AG20443 (cell line): ENCODE measurements at places on chromosomes 6 and 20.
A peak's percentile ranks its signal among the peaks of the same experiment; 100 is the strongest.

DNA sequence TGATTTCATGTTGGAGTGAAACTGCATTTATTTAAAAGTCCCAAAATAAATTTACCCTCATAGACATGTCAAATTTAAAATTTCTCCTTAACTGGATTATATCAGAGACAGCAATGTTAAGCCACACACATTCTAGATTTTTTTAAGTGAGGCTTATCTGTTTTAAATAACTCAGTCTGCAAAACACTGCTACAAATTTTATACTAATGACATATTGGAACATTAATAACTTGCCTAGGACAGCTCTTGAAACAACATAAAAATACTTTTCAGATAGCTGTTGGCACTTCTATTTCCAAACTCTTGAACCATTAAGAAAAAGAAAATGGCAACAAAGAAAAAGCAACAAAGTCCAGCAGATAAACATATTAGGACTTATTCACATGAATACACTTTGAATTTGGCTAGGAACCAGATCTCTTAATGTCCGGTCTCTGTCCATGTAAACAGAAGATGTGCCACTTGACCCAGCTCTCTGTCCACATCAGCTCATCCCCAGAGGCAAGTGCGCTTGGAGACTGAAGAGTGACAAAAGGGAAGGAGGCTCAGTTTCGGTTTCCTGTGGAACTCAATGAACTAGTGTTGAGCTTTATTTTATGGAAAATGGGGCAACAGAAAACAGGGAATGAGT lies 219.3 kb upstream of the THBS2 start:
- DNase-seq, result no peak

GRCh38 chr6:170091639-170092579 lies 199.0 kb downstream of the DLL1 start:
- DNase-seq, result no peak

- no peak for DNase-seq
These were observed 1.3 kb downstream of the RGS19 start for GRCh38 chr20:64077876-64078551.

DNA sequence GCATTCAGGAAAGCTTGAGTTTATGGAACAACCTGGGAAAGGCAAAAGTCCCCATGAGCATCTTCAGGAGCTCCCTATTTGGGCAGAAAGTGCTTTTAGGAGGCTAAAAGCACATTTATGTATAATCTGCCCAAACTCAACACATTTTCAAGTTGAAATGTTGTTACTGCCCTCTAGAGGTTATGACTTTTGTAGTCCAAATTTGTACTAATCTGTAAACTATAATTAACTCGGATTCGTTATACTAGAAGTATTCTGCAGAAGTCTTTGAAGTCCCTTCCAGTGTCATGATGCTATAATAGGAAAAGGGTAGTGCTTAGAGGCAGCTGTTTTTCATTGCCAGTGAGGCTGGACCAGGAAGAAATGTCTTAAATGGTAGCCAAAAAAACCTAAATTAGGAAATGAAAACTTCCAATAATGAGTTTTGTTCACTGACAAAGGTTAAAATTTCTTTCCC lies 44.8 kb upstream of the EMILIN3 start:
- DNase-seq, result peak; percentile 53

DNA sequence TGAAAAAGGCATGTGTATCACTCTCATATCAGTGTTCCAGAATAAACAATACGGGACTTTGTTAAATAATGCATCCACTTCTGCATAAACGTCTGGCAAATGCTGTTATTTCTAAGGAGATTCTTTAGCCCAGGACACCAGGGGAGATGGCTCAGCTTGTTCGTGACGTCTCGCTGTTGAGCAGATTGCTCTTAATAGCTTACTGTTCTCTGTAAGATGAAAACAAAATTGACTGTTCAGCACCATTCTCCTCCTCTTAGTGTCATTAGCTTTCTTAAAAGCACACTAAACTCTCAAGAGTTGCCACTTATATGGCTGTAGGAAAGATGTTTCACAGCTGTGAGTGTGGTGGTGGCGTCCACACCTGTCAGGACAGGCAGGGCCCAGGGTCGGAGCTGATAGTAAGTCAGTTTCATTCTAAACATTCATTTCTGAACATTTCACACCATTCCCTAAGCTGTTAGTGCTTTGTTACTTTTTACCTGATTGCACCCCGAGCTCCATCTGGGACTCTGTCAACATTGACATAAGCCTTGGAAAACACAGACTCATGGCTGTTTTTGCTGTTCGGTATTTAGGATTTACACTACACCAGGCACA lies 132.1 kb downstream of the ZDHHC14 start:
- DNase-seq, result no peak

DNA sequence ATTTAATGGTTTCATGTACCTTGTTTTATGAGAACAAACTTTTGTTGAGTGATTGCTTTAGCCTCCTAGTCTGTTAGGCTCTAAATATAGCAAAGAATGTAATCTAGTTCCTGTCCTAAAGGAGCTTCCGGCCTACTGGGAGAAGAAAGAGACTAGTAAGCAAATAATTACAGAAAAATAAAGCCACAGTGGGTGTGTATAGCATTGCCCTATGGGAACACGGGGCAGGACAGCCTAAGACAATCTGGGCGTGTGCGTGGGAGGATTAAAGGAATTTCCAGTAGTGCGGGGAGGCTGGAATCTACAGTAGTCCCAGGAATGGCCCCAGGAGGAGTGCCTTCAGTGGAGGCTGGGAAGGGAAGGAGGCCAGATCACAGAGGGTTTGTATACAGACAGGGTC lies 98.1 kb upstream of the AKAP12 start:
- DNase-seq, result no peak

DNA sequence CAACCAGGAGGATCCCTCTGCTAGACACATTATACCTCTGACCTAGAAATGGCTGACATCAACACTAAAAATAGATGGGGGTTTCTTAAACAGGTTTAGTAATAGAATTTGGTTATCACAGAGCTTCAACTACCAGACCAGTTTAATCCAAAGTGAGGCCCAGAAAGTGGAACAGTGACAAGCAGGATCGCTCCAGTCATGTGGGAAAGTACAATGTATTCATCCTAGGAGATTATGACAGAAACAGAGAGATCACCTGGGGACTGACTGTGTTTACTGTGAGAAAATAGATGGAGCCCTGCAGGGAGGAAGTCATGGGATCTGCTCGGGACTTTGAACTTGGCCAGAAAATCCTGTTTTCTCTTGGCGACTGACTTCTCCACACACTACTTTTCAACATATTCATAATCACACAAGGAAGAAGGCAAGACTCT lies 238.7 kb upstream of the SOX4 start:
- no peak for DNase-seq

DNA sequence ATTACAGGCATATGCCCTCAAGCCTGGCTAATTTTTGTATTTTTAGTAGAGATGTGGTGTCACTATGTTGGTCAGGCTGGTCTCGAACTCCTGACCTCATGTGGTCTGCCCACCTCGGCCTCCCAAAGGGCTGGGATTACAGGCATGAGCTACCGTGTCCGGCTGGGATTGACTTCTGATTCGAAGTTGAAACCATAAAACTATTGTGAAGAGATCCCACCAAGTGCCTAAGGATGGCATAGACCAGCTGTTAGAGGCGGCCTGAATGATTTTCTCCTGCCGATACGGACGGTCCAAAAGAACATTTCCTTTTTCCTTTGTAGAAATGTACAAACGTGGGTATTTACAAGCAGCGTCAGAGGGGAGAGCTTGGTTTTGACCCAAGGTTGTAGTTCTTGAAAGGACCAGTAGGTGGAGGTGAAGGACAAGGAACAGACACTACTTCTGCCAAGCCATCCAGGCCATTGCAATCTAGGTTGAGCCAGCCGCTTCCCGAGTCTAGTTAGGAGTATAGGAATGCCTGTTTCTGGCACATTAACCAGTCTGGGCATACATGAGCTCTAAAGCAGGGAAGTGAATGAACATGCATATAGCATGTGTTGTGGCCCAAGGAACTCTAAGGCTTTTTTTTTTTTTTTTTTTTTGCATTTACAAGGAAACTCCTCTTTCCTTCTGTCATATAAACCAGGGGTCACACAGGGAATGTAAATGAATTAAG lies 29.0 kb downstream of the MOCS3 start:
- DNase-seq, result peak; percentile 83

- DNase-seq, result no peak
These were observed 129.8 kb upstream of the GJE1 start for GRCh38 chr6:142002825-142003405.

GRCh38 chr6:36734486-36735060 lies 36.9 kb downstream of the RAB44 start:
- DNase-seq, result no peak

DNA sequence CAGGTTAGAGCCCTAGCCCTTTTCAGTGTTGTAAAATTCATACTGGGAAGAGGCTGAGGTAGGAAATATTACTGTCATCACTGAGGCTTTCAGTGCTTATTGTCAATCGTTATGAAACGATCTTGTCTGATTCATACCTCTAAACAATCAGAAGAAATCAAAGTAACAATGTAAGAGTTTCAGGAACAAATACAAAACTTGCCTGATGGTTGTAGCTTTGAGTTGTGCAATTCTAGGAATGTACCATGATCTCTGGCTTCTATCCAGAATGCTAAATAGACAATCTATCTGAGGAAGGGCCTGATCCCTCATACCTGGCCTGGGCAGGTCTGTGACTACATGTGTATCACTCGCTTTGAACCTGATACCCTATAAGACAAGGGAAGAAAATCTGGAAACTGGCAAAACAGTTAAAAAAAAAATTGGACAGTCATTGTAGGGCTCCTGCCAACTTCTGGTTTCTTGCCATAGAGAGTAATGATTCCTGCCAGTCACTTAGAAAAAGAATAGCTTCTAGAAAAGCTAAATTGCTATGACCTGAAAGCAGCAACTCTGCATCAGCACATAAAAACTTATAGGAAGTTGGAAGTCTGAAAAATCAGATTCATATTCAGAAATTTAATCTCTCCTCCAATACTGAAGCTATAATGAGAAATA lies 234.7 kb downstream of the BTBD9 start:
- DNase-seq, result no peak

- DNase-seq, result no peak
These were observed 60.9 kb downstream of the EPHA7 start for GRCh38 chr6:93358435-93358834.

- DNase-seq, result peak; percentile 14
These were observed 19.7 kb downstream of the AKIRIN2 start for GRCh38 chr6:87682310-87682709.

DNA sequence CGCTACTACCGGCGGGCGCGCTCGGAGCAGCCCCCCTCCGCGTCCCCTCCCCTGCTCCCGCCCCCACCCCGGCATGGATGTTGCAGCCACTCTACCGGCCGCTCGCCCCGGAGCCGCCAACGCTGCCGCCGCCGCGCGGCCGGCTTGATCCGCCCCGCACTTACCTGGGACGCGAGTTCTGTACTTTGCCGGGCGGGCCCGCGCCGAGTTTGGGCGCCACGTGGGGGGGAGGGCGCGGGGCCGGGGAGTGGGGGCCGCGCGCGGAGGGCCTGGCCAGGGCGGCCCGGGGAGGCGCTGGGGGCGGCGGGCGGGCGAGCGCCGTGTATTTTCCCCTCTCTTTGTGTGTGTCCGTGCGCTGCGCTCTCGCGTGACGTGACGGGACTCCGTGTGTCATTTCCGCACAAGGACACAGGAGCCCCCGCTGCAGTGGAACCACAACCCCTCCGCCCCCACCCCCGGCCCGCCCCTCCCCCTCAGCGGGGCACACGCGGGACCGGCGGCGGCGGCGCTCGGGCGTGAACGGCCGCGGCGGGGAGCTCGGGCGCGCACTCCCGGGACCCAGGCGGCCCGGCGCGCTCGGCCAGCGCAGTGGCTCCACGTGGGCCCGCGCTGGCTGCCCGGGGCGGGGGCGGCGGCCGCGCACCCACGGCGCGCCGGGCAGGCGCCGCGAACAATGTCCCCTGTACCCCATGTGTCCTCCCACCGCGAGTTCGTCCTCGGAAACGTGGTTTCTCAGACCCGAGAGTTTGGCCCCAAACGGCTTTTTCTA lies at the start of gene BEND3:
Gene BEND3, minus strand, starts transcription at position 590 of the 769 bp plus-strand sequence. CDS start 16,230 bp downstream, outside the sequence.
- DNase-seq, result peak; percentile 42

GRCh38 chr6:112879920-112880413 lies 532.8 kb downstream of the RFPL4B start:
- no peak for DNase-seq

- DNase-seq, result no peak
These were observed 117.6 kb upstream of the SLC2A12 start for GRCh38 chr6:134169871-134170486.

DNA sequence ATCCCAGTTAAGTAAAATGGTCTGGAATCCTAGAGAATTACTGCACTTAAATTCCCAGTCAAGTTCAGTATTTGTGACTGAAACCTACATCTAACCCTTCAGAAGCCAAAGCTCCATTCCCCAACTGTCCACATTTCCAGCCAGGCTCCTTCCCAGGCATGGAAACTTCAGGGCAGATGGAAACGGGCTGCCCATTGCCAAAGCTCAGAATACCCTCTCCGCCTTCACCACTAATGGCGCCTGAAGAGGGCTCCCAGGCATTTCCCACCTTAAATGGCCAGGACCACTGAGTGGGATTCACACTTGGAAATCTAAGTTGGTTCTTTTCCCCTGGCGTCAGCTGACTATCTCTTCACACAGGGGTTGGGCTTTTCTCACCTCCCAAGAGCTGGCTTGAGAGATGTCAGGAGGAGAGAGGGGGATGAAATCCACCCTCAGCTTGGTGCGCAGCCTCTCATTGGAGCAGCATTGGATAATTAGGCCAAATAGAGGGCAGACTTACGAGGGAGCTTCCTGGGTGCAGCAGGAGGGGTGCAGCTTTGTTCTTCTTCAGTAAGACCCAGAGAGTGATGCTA lies 82.9 kb downstream of the ANKRD60 start:
- DNase-seq, result no peak

DNA sequence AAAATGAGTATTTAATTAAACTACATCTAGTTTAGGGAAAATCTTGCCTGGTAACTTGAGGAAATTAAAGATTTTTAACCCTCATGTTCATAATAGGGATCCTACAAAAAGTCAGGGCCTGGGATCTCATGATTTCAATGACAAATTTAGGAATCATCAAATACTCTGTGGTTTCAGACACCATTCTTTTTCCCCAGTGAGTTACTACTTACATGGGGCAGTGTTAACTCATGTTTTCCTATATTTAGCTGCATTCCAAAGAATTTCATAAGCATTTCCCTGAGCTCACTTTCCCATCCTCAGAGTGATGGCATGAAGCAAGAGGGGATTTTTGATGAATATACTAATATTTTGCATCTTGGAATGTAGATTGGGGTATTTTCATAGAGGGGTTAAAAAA lies 321.7 kb downstream of the CENPW start:
- DNase-seq, result peak; percentile 57

- peak; percentile 65 for DNase-seq
These were observed 44.3 kb downstream of the KHDC1L start for GRCh38 chr6:73180763-73181619.

DNA sequence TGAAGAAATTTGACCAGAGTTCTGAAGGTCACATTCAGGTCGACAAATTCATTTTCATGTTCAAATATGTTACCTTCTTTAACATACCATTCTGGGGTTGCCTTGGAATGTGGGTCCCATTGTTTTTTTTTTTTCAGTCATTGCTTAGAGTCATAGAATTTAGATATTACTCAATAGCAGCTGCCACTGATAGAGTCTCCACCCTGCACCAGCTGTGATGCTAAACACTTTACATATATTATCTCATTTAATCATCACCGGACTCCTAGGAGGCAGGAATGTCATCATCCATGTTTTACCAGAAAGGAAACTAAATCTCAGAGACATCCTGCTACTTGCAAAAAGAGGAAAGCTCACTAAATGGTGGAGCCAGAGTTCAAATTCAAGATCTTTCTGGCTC lies 204.7 kb downstream of the ESR1 start:
- no peak for DNase-seq
